Occipital lobe (tissue), 3 donors: ENCODE measurements at places on chromosomes 5 and 9.
A peak's percentile ranks its signal among the peaks of the same experiment; 100 is the strongest.

GRCh38 chr5:79513308-79513703, 628 bp downstream of the HOMER1 start:
- DNase-seq = peak; percentile 51

DNA sequence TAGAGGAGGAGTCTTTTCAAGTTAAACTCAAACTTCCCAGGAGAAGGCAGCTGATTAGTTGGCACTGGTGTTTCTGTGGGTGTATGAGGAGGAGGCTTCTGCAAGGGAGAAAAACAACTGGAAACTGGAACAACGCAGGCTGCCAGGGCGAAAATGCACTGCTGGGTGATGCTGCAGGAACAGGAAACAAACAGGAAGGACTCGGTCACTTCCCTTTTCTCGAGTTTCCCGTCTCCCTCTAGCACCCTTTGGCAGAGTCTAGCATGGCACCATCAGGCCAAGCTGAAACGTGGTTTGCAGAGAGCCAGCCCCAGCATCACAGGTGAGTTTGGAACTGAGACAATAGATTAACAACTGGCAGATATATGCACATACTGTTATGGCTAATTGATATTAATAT, 77.5 kb upstream of the CAST start:
- DNase-seq = peak; percentile 16

- DNase-seq = no peak
Measured at GRCh38 chr9:106969696-106970095, 106.7 kb downstream of the ZNF462 start.

- no peak for DNase-seq
Measured at GRCh38 chr9:74946686-74947085, 6.0 kb downstream of the C9orf40 start.

- DNase-seq = no peak
Measured at GRCh38 chr9:121207371-121207940, 5.8 kb upstream of the RAB14 start.

GRCh38 chr5:159182691-159183090, 26.7 kb downstream of the RNF145 start:
- DNase-seq = no peak

DNA sequence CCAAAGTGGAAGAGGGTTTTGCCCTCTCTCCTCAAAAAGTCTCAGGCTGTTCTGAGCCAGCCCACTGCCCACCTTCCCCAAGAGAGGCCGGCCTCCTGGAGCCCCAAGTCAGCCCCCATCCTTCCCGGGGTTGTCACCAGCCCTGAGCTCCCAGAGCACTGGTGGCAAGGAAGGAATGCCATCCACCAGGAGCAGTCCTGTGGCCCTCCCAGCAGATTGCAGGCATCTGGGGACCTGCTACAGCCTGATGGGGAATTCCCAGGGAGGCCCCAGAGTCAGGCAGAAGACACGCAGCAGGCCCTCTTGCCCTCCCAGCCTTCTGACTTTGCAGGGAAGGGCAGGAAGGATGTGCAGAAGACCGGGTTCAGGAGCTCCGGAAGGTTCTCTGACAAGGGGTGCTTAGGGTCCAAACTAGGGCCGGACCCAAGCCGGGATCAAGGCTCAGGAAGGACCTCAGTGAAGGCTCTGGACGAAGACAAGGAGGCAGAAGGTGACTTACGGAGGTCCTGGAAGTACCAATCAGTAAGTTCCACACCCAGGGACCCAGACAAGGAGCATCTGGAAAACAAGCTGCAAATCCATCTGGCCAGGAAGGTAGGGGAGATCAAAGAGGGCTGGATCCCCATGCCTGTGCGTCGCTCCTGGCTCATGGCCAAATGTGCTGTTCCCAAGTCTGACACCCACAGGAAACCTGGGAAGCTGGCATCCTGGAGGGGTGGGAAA, 3.7 kb downstream of the SPATA31E1 start:
- DNase-seq = no peak

- no peak for DNase-seq
Measured at GRCh38 chr5:104062621-104063377, 500.2 kb upstream of the NUDT12 start.

DNA sequence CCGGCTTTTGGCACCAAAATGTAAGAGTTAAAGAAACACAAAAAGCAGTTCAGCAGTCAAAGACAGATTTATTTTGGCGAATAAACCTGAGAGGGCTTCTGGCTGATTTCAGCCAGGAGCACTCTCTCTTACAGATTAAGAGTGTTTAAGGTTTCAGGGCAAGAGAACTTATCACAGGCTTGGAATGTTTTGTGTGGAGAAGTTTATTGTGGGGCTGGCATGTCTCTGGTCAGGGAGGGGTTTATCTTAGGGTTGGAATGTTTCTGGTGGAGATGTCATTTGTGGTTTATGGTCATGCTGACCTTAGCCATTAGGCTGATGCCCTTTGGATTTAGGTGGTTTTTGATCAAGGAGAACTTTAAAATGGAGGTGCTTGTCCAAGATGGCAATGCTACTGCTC, 622.3 kb upstream of the PTPRD start:
- DNase-seq = no peak

DNA sequence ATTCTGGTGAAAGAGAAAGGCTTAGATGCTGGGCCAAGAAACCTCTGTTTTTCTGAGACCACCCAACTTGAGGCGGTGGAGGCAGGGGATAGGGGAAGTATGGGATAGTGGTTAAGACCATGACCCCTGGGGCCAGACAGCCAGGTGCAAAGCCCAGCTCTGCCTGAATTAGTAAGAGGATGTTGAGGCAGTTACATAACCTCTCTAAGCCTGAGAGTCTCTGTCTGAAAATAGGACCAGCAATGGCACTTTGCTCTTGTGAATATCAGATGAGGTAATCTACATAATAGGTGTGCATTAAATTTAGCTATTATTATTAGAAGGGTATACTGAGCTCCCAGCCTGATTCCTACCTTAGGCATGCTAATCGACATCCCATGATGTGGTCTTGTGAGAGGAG, 68.2 kb downstream of the DOCK2 start:
- no peak for DNase-seq

DNA sequence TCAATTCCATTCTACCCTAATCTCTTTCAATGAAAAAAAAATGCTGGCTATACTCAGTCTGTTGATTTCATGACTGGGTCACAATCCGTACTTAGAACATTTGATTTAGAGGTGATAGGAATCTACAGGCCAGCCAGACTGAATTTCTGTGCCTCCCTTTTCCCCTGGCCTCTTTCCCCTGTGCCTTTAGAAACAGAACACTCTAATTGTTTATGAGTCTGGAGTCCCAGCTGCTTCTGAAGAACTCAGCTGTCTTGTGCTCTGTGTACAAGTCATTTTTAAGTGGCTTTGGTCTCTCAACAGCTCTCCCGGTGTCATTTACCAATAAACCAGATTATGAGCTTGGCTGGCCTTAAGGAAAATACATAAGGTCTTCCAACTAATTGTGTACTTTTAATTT, 94.1 kb upstream of the ITGA2 start:
- DNase-seq = no peak

DNA sequence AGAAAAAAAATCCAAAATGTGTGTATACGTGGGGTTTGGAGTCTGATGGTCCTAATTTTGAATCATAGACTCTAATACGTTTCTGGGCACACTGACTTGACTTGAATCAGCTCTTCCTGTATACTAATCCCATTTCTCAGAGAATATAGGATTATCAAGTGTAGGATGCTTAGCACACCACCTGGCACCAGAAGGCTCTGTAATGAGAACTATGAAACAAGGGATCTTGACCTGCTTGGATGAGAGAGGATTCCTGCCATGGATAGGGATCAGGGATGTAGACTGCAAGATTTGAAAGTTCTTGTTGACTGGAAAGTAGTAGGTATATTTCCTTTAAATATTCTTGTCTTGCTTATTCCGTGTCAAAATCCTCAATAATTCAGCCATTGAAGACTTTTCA, 7.8 kb downstream of the HSPA4 start:
- DNase-seq = no peak

- no peak for DNase-seq
Measured at GRCh38 chr5:167155387-167156005, 1135.9 kb upstream of the WWC1 start.

GRCh38 chr5:172540099-172540870, 86.0 kb upstream of the SH3PXD2B start:
- DNase-seq = no peak

- DNase-seq = no peak
Measured at GRCh38 chr5:52685566-52685965, 102.2 kb upstream of the ITGA1 start.

- no peak for DNase-seq
Measured at GRCh38 chr5:20286512-20286911, 298.5 kb upstream of the CDH18 start.

DNA sequence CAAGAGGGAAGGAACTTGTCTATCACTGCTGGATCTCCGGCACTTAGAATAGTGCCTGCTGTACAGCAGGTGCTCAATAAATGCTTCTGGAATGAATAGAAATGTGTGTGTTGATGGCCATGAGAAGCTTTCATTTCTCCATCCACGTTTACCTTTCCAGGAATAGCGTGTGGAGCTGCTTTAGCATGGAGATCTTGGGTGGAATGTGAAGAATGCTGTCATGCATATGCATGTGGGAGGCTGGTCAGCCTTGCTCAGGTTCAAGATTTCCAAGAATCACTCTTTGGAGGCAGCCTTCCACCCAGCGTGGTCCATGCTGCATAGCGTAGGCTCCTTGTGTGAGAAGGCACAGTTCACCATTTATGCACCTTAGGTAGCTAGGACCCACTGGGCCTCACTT, 19.2 kb downstream of the COL15A1 start:
- DNase-seq = no peak

DNA sequence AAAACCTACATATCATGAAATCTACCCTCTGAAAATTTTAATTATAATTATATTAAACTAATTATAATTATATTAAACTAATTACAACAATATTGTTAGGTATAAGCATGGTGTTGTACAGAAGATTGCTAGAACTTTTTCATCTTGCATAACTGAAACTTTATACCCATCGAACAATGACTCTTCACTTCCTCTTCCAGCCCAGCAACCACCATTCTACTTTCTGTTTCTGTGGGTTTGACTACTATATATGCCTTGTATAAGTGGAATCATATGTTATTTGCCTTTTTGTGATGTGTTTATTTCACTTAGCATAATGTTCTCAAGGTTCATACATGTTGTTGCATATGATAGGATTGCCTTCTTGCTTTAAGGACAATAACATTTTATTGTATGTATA, 274.2 kb upstream of the CCNH start:
- no peak for DNase-seq

DNA sequence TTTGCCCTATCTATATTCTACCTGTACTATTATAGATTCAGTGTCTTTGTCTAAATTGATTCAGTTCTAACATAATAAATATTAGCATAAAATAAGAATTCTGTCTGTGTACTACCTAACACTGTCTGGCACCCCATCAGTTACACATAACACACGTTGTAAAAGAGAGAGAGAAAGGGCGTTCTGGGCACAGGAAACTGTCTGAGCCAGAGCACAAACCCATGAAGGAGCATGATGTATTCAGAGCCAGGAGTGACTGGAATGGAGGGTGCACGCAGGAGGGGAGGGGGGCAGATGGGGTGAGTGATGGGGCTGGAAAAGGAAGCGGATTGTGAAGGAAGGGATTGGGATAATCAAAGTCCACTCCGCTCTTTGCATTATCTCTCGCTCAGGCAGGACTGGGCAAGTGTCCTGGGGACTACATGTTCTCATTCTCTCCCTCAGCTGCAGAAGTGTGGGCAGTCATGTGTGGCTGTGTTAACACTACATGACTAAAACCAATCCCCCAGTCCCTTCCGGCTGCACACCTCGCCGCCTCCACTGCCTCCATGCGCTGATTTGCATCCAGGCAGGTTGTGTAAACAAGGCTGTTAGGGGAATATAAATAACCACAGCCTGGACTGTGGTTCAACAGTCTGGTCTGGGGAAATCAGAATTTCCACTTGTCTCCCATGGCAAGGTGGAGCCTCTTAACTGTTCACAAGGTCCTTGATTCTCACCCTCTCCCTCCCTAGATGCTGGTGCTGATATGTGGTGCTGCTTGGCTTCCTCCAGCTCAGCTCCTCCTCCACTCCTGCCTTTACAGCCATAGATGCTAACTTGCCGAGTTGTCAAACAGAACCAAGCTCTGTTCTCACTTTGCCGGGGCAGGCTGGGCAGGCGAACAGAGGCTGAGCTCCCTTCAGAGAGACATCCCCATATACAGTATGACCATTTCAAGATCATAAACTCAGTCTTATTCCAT, 367.5 kb upstream of the BRINP1 start:
- peak; percentile 62 for DNase-seq

- no peak for DNase-seq
Measured at GRCh38 chr5:160419458-160420330, 813 bp upstream of the SLU7 start.

- DNase-seq = no peak
Measured at GRCh38 chr9:115353681-115354080, 235.7 kb upstream of the TNC start.

DNA sequence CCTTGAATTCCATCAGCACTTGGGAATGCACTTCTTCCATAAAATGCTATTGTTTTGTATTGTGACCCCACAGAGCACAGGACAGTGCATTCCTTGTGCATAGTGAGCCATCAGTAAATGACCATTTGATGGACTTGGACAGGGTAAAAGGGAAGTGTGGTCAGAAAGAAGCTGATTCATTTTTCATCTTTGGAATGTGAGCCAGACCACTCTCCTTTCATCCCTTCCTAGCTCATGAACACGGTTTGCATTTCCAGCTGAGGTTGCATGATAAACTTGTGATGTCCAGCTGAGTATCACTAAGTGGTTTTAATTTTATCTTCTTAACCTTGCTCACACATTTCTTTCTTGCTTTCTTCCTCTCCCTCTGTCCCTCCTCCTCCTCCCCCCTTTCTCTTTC, 101.3 kb downstream of the NUDT12 start:
- no peak for DNase-seq

- DNase-seq = no peak
Measured at GRCh38 chr5:142128675-142129208, 20.2 kb downstream of the NDFIP1 start.

DNA sequence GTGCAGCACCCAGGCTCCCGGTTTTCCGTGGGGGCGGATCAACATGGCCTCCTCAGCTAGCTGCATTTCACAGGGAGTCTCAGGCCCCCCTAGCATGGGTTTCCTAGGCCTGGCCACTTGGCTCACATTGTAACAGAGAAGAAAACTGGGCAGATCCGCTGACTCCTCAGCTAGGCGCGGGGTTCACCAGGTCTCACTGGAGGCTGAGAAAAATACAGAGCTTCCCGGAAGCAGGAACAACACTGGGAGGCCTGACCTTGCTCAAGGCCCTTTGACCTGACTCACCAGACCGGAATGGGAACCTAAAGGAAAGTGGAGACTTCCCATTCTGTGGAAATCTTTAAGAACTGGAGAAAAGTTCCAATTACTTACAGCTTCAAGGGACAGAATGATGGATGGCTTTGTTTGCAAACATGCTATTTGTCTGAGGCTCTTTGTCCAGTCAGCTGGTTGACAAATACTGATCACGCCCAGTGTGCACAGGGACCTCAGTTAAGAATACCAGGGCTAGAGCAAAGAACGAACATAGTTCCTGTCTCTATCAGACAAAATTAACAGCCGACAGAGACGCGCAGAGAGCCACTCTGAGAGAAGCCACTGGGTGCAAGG, 88.7 kb upstream of the LRRTM2 start:
- no peak for DNase-seq

GRCh38 chr9:113934829-113935676, 58.9 kb downstream of the ZNF618 start:
- no peak for DNase-seq
